Stimulated activated CD8-positive, alpha-beta memory T cell treated with anti-CD3 and anti-CD28 coated beads, Interleukin-4, amount 100 ng/mL, for 1 hour (primary cell): ENCODE measurements at places on chromosomes 1 and 21.

DNA sequence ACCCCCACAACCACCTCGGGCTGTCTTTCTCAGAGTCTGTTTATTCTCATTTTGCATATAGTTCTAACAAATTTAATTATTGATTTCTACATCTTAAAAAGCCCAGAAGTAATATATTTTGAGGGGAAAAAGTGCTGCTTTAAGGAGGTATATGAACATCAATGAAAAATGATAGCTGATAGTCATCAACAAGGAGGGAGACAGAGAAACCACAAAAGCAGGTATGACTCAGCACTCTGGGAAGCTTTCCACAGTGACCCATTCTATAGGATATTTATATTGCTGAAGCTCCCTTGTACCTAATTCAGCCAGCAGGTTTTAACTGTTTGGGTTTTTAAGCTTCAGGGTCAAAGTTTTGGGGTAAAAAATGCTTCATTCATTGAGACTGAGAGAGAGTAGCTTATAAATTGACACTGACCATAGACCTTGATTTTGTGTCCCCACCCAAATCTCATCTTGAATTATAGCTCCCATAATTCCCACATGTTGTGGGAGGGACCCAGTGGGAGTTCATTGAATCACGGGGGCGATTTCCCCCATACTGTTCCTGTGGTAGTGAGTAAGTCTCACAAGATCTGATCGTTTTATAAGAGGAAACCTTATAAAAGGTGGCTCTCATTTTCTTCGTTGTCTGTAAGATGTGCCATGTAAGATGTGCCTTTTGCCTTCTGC lies 27.4 kb downstream of the VANGL1 start:
- no peak for DNase-seq

DNA sequence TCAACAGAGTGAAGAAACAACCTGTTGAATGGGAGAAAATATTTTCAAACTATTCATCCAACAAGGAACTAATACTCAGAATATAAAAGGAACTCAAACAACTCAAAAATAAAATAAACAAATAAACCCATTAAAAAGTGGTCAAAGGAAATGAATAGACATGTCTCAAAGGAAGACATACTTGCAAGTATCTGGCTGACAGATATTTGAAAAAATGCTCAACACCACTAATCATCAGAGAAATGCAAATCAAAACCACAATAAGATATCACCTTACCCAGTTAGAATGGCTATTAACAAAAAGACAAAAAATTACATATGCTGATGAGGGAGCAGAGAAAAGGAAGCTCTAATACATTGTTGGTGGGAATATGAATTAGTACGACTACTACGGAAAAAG lies 38.2 kb downstream of the TNFSF4 start:
- DNase-seq, result no peak

DNA sequence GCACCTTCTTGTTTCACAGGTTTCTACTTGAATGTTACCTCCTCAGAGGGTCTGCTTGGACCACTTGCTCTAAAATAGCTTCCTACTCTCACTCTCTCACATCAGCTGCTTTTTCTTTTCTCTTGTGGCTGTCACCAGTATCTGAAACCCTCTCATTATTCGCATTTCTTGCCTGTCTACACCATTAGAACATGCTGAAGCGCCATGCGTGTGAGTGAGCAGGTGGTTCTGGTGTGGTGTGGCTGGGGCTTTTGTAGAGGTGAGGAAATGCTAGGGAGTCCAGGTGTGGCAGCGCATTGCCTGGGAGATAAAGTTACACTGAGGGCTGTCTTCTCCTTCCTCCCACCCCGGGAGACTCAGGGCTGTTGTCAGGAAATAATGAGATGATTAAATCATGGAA lies 4.1 kb downstream of the ZNF362 start:
- DNase-seq, result no peak

DNA sequence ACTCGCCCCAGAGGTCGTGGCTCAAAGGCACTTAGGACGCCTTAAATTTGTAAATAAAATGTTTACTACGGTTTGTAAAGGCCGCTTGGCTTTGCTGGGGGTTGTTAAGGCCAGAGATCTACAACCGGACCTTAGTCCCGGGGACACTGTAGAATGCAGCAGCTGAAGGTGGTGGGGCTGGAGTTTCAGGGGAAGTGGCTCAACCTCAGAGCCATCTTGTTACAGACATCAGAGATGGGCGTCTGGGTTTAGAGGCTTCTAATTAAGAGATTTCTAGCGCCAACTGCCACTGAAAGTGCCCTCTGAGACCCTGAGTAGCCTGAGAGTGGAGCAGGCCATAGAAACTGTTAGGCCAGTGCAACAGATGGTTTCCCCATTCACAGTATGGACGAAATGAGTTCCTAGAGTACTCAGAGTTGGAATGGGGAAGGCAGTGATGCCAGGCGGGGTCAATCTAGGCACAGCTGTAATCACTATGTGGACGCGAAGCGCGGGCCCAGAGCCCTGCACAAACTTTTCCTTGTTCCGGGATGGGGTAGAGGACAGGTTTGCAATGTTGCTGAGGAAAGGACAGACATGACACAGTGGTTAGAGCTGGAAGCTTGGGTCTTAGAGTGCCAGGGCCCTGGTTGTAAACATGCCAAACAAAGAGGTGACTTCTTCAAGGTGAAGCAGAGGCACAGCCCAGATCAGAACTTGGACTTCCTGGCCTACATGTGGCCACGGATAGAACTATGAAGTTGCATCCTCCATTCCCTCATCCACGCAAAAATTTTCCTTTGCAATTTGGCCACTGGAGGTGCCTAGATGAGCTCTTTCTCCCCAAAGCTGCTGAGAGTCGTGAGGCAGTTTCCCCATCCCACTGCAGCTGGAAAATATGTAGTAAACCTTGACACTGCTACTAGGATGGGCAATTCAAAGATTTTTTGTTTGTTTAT lies 6.0 kb downstream of the HLX start:
- DNase-seq, result no peak

DNA sequence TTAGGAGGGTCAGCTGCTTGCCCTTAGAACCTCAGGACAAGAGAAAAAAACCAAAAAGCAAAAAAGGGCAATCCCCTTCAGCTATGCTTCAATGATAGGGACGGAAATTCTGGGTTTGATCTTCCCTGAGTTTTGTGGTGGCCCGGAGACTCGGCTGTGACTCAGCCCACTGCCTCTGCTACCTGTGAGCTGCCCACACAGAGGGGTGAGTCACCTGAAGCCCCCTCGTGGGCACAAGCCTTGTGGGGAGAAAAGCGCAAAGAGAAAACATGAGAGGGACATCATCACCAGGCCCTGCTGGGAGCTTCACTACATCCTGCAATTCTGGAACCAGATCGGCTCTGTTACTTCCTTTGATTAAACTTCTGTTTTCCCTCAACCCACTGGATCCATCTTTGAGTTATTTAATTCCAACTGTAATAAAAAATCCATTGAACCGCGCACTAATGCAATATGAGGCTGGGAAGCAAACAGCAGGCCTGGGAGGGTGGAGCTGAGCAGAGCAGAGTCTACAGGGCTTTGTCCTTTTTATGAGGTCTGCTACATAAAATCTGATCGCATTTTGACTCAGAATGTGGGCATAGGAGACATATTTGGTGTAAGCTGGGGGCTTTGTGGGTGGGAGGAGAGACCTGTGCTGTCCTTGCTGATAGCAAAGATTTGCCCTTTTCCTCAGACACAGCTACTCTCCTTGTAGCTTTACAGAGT lies 58.7 kb upstream of the STUM start:
- no peak for DNase-seq
